Stimulated activated CD8-positive, alpha-beta memory T cell treated with anti-CD3 and anti-CD28 coated beads, Interleukin-2, amount 100 ng/mL, for 1 hour (primary cell): ENCODE measurements at places on chromosomes 5 and 9.

GRCh38 chr5:110099572-110099971 is 409.8 kb downstream of the MAN2A1 start:
- DNase-seq: no peak

DNA sequence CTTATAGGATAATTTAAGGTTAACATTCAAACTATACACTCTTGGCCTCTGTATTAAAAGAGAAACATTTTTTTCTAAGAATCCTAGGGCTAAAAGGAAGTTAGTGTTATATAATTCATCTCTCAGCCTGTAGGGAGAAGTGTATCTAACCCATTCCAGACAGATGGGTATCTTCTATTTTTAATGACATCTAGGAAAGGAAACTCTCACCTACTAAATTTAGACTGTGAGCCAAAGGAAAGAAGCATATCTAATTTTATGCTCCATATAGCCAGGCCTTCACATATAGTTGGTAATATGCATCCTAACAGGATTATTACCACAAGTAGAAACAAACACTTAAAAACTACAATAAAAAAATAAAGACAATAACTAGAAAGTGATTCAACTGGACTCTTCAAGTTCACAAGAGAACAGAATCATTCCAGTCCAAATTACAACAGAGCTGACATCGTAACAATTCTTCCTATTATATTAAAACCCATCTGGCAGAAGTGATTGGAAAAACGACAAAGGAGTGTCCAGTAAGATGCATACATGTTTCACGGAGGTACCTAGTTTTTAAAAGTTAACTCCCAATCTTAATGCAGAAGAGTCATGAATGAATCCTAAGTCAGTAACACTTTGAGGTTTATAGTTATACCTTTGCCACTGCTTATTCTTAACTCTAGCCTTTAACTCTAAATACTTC is 39.4 kb downstream of the SCAI start:
- no peak for DNase-seq

DNA sequence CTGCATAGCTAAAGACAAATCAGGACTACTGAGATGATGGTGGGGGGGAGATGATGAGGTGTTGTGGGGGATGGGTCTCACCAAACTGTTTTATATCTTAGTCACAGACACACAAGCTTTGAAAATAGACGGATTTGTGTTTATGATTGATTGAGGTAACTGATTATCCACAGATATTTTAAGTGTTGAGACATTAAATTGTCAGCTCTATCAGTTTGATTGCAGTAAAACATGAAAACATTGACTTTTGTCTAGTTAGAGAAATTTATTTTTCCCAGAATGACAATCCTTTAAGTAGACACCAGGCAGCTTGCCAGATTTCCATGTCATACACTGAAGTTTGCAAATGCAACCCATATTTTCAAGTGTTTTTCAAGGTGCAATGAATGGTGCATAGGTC is 149.8 kb downstream of the NR2F1-AS1 start:
- DNase-seq: no peak

DNA sequence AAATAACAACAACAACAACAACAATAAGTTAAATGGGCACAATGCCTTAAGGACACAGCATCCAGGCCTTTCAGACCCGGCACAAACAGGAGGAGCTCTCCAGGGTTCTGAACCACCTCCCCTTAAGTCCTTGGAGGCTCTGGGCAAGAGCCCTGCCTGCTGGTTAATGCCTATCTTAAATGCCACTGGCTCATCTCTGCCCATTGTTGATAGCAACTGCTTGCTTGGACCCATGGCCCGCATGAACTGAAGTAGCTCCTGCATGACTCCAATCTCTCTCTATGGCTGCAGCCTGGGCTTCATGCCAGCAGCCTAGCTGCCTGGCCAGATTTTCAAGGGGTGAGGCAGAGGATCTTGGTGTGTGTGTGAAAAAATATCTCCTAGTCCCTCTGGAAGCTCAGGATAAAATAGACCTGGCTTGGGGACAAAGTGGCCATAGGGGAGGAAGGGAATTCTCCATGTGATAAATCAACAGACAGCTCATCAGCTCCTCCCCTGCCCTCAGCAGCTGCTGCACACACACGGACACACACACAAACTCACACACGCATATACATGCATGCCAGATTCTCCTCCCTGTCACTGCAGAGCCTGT is 27.4 kb downstream of the FAM219A start:
- DNase-seq: no peak

DNA sequence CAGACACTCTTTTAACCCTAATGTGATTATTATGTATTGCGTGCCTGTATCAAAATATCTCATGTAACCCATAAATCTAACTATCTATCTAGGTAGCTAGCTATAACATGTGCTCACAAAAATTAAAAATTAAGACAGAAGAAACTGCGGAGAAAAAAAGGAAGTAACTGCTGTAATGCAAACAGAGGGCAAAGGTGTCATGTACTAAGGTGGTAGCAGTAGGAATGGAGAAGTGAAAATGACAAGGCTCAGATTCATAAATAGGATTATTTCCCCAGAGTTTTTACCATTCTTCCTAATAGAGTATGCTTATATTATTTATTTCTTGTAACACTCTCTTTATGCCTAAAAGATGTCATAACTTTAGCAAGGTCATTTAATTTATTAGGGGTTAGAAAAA is 1527.5 kb upstream of the C9orf72 start:
- DNase-seq: no peak
